ENCODE measurements at places on chromosomes 7 and 10.
A peak's percentile ranks its signal among the peaks of the same experiment; 100 is the strongest.

- no peak for DNase-seq
These were observed 16.7 kb upstream of the RSBN1L start for GRCh38 chr7:77679608-77680007.

DNA sequence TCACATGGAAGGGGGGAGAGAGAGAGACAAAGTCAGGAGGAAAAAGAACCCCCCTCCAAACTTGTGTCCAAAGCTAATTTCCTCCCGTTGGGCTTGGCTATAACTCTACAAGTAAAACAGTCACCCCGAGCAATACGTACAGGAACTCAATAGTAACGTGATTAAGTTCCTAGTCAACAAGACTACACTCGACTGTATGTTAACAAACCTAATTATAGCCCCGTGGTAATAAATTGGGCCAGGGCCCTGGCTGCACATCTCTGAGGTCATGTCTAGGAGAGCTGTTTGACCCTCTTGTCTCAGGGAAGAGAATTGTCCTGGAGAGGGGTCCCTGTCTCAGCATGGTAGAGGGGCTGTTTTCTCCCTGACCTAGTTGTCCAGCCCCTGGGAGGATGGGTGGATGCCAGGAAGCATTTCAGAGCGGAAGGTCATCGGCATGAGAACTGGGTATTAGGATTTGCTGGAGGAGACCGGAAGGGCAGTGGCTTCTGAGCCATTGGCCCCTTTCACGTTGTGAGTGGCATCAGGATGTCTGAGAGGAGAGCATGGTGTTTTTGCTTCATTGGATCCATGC, 60.2 kb upstream of the COMTD1 start:
- DNase-seq: peak; percentile 25

GRCh38 chr7:148723846-148724245, 25.1 kb downstream of the CUL1 start:
- no peak for DNase-seq

DNA sequence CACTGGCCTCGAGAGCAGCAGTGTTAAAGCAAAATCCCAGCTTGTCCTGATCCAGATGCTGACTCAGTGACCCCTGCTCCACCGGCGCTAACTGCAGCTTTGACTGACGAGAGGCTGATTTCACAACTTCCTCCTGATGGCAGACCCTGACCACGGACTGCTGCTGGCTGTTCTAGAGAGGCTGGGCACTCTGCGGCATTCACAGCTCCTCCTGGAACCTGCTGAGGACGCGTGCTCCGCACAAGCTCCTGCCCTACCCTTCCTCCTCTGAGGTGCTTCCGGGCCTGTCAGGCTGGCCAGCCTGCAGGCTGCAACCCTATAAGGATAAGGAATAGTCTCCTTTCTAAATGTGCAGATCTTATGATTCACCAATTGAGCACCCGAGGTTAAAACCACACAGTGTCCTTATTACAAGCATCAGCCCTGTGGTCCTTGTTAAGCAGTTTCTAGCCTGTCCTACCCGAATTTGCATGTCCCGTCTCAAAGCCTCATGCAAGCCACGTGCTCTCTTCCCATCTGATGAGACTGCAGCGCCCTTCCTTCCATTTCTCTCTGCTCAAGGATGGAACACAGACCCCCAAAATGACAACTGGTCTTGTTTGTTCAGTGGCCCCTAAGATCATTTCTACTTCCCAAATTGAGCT, 35.5 kb upstream of the NCAPG2 start:
- peak; percentile 48 for DNase-seq
